Stimulated activated naive CD4-positive, alpha-beta T cell treated with Interleukin-2 at 50 U/mL for 16 hours (primary cell): ENCODE measurements at places on chromosomes 6 and 20.

GRCh38 chr20:7432612-7433011 is 507.6 kb downstream of the HAO1 start:
- DNase-seq, result no peak

DNA sequence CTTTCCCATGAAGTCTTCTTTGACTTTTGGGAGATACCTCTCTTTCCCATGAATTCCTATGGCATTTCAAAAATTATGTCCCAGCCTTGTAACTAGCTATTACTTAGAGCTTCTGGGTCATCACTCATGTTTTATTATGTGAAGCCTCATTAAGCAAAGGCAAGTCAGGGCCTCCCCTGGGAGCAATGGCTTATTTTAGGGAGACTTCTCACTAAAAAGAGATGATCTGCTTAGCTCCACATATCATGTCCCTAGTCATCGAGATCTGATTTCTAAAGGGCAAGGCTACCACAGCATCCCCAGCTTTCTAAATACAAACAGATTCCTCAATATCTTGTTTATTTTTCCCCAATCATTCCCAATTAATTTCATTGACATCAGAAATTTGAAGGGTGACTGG is 154.0 kb upstream of the MANEA start:
- DNase-seq, result no peak

- no peak for DNase-seq
These were observed 60.5 kb downstream of the PPP1R14C start for GRCh38 chr6:150203378-150203777.

DNA sequence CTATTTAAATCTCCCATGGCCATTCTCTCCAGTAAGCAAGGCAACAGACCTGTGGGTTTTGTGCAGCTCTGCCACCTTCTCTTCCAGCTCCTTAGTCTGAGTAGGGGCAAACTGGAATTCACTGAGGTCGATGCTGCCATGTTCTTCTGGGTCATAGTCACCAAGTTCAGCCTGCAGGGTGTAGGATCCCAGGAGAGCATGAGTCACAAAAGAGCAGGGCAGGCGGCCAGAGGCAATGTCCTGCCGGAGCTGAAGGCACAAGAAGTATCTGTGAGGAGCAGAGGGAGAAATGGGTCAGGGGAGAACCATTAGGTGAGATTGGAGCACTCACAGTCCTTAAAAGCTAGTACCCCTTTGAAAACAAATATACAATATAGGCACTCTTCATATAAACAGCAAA is 73.7 kb downstream of the SMLR1 start:
- no peak for DNase-seq

DNA sequence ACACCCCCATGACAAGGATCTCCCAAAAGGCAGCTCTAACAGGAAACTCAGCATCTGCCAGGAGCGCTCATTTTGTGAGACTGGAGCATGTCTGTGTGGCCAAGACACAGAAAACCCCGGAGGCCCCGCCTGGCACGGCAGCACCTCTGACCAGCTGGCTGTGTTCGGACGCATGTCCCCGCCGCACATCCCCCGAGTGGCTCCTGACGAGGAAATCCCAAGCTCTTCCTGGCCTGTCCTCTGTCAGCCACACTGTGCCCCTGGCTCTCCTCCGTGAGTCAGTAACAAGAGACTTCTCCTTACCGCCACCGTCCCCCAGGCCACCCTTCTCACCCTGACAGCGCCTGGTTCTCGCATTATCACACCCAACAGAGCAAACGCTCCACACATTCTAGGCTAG is 14.4 kb downstream of the SLC2A4RG start:
- no peak for DNase-seq
